ENCODE measurements at places on chromosomes 6 and 20.

GRCh38 chr6:37819802-37820717 is 533 bp downstream of the ZFAND3 start:
- peak; percentile 28 for DNase-seq

DNA sequence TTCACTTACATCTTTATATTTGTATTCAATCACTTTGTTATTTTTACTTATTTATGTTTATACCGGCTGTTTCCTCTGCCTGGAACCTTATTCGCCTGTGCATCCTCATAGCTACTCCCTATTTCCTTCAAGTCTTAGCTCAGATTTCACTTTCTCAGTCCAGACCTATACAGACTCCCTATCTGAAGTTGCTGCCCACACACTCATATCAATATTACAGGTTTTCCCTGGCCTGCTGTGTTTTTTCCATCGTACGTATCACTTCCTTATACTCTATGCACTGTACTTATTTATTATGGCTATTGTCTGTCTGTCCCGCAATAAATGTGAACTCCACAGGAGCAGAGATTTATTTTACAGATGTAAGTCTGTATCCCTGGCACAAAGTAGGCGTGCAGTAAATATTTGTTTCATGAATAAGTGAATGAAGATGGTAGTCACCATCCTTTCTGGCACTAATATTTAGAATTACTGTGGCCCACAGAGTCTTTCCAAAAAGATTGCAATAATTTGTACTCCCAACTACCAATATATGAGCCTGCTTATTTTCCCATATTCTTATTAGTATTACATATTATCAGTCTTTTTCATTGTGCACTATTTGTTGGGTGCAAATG is 64.9 kb downstream of the TNFAIP3 start:
- DNase-seq, result no peak

- no peak for DNase-seq
Measured at GRCh38 chr6:43937236-43938177, 167.5 kb downstream of the VEGFA start.

GRCh38 chr20:16475225-16475624 is 98.0 kb downstream of the KIF16B start:
- no peak for DNase-seq

DNA sequence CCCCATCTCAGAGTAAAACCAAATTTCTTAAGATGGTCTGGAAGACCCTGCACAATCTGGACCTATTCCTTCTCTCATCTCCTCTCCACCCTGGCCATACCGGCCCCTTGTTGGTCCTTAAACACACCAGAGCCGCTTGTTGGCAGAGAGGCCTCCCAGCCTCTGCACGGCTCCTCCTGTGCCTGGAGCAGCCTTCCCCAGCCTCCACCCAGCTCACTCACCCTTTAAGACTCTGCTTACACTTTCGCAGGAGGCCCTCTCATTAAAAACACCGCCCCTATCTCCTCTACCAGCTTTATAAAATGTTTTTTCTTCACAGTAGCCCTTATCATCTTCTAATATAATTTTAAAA is 49.8 kb downstream of the BANF2 start:
- no peak for DNase-seq

GRCh38 chr6:133682506-133683307 is 206.2 kb upstream of the TCF21 start:
- DNase-seq, result no peak

DNA sequence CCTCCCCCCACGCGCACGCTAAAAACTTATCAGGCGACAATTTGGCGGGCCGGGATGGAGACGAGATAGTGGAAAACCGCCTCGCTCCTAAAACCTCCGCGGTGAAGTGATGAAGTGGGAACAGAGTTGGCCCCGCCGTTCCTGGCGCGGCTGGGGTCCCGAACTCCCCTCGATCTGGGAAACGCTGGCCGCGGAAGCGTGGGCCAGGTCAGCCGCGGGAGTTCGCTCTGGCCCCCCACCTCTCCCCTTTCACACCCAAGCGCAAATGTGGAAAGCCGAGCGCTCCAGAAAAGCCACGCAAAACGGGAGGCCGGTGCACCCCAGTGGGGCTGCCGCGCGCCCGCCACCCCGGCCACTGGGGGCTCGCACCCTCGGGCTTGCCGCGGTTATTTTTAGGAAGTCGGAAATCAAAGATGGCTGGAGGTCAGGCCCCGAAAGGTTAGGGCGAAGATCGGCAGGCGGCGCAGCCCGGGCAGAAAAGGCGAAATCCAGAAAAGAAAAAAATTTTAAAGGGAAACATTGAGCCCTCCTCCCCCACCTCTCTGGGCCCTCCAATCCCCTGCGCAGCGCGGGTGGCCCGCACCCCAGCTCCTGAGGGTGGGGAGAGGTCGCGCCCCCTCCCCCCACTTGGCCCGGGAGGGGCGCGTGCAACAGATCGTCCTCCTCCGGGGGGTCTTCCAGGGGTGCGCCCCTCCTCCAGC is 1.0 kb downstream of the SALL4 start:
- no peak for DNase-seq

DNA sequence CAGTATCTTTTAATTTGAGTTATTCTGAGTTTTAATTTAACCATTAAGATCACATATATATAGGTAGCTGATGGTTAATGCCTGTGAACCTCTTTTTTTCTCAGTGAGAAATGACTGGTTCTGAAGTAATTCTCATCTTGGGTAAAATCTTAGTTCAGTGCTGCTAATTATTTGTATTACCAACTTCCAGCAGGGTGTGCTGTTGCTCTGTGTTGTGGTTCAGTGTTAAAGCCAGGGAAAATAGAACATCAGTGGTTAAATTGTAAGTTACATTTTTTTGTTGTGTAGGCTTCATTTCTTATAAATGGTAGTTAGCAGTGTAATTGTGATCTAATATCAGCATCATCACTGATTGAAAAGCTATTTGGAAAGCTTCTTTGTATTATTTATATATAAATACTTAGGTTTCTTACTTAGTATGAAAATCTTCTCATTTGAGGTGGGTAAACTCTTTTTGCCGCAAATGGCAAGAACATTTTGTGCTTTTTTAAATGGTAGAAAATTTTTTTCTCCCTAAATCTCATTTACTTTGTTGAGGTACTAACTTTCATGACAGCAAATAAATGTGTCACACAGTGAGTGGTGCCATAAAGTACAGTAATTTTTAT is 43.7 kb downstream of the CDC5L start:
- peak; percentile 41 for DNase-seq

DNA sequence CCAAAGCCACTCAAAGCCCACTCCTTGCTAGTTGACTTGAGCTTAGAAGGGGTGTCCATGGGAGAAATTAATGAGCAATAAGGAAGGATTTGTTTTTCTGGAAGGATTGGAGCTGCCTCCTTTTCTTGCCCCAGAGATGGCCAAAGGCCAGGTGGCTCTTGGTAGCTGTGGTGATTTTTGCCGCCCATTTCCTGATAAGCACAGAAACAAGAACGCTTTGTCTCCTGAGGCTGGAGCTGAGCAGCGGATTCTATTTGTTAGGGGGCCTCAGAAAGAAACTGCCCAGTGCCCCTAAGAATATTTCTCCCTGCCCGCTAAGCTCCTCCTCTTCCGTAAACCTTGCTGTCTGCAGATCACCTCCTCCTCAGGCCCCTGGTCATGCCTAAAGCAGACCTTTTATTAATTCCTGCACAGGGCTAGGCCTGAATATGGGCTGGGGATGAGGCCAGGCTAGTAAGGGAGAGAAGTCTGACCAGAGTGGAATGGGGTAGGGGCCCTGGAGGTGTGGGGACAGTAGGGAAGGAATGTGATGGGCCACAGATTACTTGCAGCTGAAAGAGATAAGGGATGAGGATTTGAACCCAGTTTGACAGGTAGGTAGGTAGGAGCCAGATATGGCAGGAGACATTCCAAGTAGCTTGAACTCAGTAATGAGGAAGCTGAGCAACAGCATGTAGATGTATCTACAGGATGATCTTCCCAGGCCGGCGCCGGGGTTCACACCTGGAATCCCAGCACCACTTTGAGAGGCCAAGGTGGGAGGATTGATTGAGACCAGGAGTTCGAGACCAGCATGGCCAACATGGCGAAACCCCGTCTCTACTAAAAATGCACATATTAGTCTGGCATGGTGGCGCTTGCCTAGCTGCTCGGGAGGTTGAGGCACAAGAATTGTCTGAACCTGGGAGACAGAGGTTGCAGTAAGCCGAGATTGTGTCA is 71.2 kb upstream of the NAA20 start:
- no peak for DNase-seq

- DNase-seq, result no peak
Measured at GRCh38 chr20:57244221-57244585, 22.2 kb downstream of the BMP7 start.

- DNase-seq, result no peak
Measured at GRCh38 chr6:41446132-41446531, 100.0 kb upstream of the FOXP4 start.

All from activated CD4-positive, alpha-beta T cell treated with anti-CD3 and anti-CD28 coated beads, Interleukin-2, amount 50 U/mL, for 1 hour (primary cell).